Upper lobe of left lung (tissue), 6 donors: ENCODE measurements at places on chromosomes 12 and 14. TPM values are rescaled to one million over a fixed set of nuclear protein-coding genes. Genes with fewer than 3 reads are reported as not detected.
A peak's percentile ranks its signal among the peaks of the same experiment; 100 is the strongest.

Gene SLC10A1
- not detected for total RNA-seq

DNA sequence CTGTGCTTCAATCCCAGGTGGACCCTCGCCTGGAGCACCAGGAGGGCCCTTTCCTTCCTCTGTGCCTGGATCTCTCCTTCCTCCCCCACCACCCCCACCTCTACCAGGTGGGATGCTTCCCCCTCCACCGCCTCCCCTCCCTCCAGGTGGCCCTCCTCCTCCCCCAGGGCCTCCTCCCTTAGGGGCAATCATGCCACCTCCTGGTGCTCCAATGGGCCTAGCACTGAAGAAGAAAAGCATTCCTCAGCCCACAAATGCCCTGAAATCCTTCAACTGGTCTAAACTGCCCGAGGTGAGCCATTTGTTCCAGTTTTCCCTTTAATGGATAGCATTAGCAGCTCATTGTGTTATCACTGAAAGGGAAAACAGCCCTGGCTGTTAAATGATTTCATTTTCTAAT lies 134.0 kb downstream of the GPR135 start:
- no peaks in the 10 kb centered on the region for H3K27me3 ChIP-seq
- H3K4me3 ChIP-seq, result no peak overlapping the region
- H3K27ac ChIP-seq, result peak overlapping the region; percentile 72
- H3K4me1 ChIP-seq, result peaks cover 25% of the 10 kb centered on the region
- no peak for DNase-seq

DNA sequence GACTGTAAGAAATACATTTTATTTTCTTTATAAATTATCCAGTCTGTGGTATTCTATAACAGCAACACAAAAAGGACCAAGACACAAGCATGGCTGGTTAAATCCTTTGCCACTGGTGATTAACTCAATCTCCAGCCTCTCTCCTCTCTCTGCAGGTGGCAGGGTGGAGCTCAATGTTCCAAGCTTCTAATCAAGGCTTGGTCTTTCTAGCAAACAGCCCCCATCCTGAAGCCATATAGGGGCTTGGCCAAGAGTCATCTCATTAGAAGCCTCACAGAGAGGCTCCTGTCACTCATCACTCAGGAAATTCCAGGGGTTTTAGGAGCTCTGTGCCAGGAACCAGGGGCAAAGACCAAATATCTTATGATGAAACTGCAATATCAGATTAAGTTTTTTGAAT lies 12.0 kb downstream of the C12orf75 start:
- DNase-seq, result no peak
- H3K4me1 ChIP-seq, result no peaks in the 10 kb centered on the region
- no peak overlapping the region for H3K4me3 ChIP-seq
- no peak overlapping the region for H3K27ac ChIP-seq
- H3K27me3 ChIP-seq, result no peaks in the 10 kb centered on the region

- H3K4me1 ChIP-seq, result no peaks in the 10 kb centered on the region
- DNase-seq, result no peak
- H3K27me3 ChIP-seq, result no peaks in the 10 kb centered on the region
- no peak overlapping the region for H3K27ac ChIP-seq
- H3K4me3 ChIP-seq, result no peak overlapping the region
Observed at GRCh38 chr12:126519833-126520232, 1454.6 kb downstream of the AACS start.

Gene TOMM20L
- not detected for total RNA-seq

Gene ANO4
- total RNA-seq, result not detected

Gene ARG2
- 9.1 TPM for total RNA-seq

DNA sequence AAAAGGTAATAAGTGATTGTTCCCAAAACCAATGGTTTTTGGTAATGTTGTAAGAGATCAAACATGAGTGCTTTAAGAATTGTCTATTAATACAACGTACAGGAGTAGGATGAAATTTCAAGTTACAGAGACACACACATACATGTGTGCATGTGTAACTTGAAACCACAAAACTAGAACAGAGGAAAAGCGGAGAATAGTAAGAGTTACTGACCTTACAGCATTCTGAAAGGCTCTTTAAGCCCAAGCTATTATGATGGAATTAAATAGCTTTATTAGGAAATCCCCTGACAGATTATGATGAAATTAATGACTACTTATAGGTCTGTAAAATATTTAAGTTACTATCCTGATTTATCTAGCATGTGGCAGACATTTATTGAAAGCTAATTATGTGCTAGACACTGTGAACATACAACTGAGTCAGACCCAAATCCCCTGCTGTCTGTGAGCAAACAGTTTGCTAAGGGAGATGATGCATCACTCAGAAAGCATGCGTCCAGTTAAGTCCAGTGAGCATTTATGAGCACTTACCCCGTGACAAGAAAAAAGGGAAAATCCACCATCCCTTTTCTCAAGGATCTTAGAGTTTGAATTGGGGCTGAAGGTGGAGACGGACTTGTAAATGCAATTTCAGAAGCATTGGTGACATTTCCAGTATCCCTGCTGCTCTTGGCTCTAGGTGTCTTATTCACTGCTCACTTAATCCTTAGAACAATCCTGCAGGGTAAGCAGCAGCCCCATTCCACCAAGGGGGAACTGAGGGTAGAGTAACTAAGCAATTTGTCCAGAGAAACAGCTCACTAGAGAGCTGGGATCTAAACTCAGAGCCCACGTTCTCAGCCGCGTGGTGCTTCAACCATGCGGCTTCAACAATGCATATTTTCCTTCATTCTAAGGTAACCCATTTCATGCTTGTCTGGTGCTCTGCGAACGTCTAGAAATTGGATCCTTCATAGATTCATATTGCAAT lies 117.4 kb downstream of the EML1 start:
- H3K27ac ChIP-seq, result no peak overlapping the region
- H3K4me3 ChIP-seq, result no peak overlapping the region
- H3K36me3 ChIP-seq, result no peaks in the 10 kb centered on the region
- H3K27me3 ChIP-seq, result no peaks in the 10 kb centered on the region

Gene MSI1
- 0.67 TPM for total RNA-seq

- no peak overlapping the region for H3K27ac ChIP-seq
- no peak for DNase-seq
- no peaks in the 10 kb centered on the region for H3K27me3 ChIP-seq
- H3K36me3 ChIP-seq, result peaks cover 31% of the 10 kb centered on the region
- no peaks in the 10 kb centered on the region for H3K4me1 ChIP-seq
Observed at GRCh38 chr12:123696207-123696606, 15.9 kb upstream of the ATP6V0A2 start.

- H3K4me1 ChIP-seq, result peaks cover under 1% of the 10 kb centered on the region
- no peak for DNase-seq
- no peak overlapping the region for H3K4me3 ChIP-seq
- peaks cover 41% of the 10 kb centered on the region for H3K36me3 ChIP-seq
- no peak overlapping the region for H3K27ac ChIP-seq
Observed at GRCh38 chr14:57245941-57246340, 22.8 kb downstream of the EXOC5 start.

- no peak overlapping the region for H3K4me3 ChIP-seq
- no peak for DNase-seq
- peak overlapping the region; percentile 30 for H3K27ac ChIP-seq
- H3K27me3 ChIP-seq, result no peaks in the 10 kb centered on the region
Observed at GRCh38 chr12:121893961-121894460, 5.4 kb downstream of the PSMD9 start.

Gene LYZ
- total RNA-seq, result 52.9 TPM

Gene OVCH1
- total RNA-seq, result 1.2 TPM

GRCh38 chr14:106843951-106844483 lies 1317.6 kb downstream of the TMEM121 start:
- H3K4me3 ChIP-seq, result peak overlapping the region; percentile 52
- peak overlapping the region; percentile 89 for H3K27ac ChIP-seq
- H3K4me1 ChIP-seq, result peaks cover 9% of the 10 kb centered on the region
- DNase-seq, result no peak
- no peaks in the 10 kb centered on the region for H3K27me3 ChIP-seq
